Chondrocyte (in vitro differentiated cells): ENCODE measurements at places on chromosomes 1 and 21. TPM values are rescaled to one million over a fixed set of nuclear protein-coding genes. Genes with fewer than 3 reads are reported as not detected.

Gene ANGPTL3
- total RNA-seq, result 0.10 TPM in 1 of 3 replicates, not detected in the others

Gene FLG2
- not detected in 3 replicates for total RNA-seq

Gene GJA5
- 0.17 to 0.44 TPM in 2 of 3 replicates, not detected in the other for total RNA-seq

Gene LRRC38
- not detected in 3 replicates for total RNA-seq

Gene ATP5PO
- 129 to 131 TPM (median 131 TPM) in 3 replicates for total RNA-seq

Gene OR2M5
- total RNA-seq, result not detected in 3 replicates

Gene SELP
- not detected in 3 replicates for total RNA-seq

Gene PEAR1
- 1.4 to 13.7 TPM (median 9.9 TPM) in 3 replicates for total RNA-seq

Gene TLR5
- 0.17 to 0.36 TPM (median 0.22 TPM) in 3 replicates for total RNA-seq

Gene KLHDC9
- 1.1 to 4.4 TPM (median 1.6 TPM) in 3 replicates for total RNA-seq

Gene CD53
- total RNA-seq, result not detected in 3 replicates

Gene C1orf185
- not detected in 3 replicates for total RNA-seq

Gene TMPRSS15
- total RNA-seq, result 0.97 TPM in 1 of 3 replicates, not detected in the others

Gene FCGR1A
- total RNA-seq, result not detected in 3 replicates

Gene CACNA1S
- total RNA-seq, result 0.07 to 0.46 TPM (median 0.40 TPM) in 3 replicates

Gene AADACL4
- total RNA-seq, result not detected in 3 replicates

Gene DAB1
- 0.12 TPM in 1 of 3 replicates, not detected in the others for total RNA-seq

Gene G0S2
- total RNA-seq, result 0.65 to 1.0 TPM (median 0.69 TPM) in 3 replicates

Gene AVPR1B
- total RNA-seq, result not detected in 3 replicates

Gene METTL13
- 17.2 to 21.7 TPM (median 21.4 TPM) in 3 replicates for total RNA-seq

Gene KIF2C
- total RNA-seq, result 5.4 to 6.7 TPM (median 6.2 TPM) in 3 replicates

Gene SNRNP40
- total RNA-seq, result 32.3 to 39.0 TPM (median 34.3 TPM) in 3 replicates

Gene SLAMF9
- not detected in 3 replicates for total RNA-seq
